ENCODE measurements at places on chromosomes 5 and 9. TPM values are rescaled to one million over a fixed set of nuclear protein-coding genes. Genes with fewer than 3 reads are reported as not detected.

The AHRR gene
- total RNA-seq, result 13.4 TPM

DNA sequence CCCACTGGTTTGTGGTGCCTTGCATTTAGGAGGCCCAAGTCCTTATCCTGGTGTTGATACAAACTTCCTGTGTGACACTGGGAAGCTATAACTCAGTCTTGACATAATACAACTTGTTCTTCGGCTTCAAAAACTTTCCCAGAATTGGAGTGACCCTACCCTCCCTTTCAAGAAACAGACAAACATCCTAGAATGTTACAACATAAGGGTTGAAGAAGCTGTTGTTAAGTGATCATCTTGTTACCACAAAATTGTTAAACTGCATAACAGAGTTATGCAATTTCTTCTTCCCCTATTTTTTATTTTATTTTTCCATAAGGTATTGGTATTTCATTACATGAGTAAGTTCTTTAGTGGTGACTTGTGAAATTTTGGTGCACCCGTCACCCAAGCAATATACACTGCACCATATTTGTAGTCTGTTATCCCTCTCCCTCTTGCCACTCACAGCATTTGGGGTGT is 21.3 kb downstream of the TLR4 start:
- peaks cover 3% of the 10 kb centered on the region for H3K27me3 ChIP-seq
- H3K4me1 ChIP-seq, result no peaks in the 10 kb centered on the region
- H3K27ac ChIP-seq, result no peak overlapping the region
- H3K4me3 ChIP-seq, result no peak overlapping the region
- no peaks in the 10 kb centered on the region for H3K36me3 ChIP-seq
- no peak for DNase-seq

GRCh38 chr5:35089334-35090314 is 41.9 kb upstream of the AGXT2 start:
- no peaks in the 10 kb centered on the region for H3K36me3 ChIP-seq
- H3K4me3 ChIP-seq, result no peak overlapping the region
- H3K4me1 ChIP-seq, result no peaks in the 10 kb centered on the region
- no peaks in the 10 kb centered on the region for H3K27me3 ChIP-seq

GRCh38 chr5:150492621-150493020 is 15.3 kb upstream of the NDST1 start:
- no peak overlapping the region for H3K4me3 ChIP-seq
- peak overlapping the region; percentile 77 for H3K27ac ChIP-seq
- no peak for DNase-seq

- peaks cover 17% of the 10 kb centered on the region for H3K4me1 ChIP-seq
- H3K4me3 ChIP-seq, result no peak overlapping the region
- no peak for DNase-seq
- no peak overlapping the region for H3K27ac ChIP-seq
Observed at GRCh38 chr5:96067251-96067650, 105.6 kb upstream of the ELL2 start.

The JAKMIP2 gene
- 13.8 TPM for total RNA-seq

DNA sequence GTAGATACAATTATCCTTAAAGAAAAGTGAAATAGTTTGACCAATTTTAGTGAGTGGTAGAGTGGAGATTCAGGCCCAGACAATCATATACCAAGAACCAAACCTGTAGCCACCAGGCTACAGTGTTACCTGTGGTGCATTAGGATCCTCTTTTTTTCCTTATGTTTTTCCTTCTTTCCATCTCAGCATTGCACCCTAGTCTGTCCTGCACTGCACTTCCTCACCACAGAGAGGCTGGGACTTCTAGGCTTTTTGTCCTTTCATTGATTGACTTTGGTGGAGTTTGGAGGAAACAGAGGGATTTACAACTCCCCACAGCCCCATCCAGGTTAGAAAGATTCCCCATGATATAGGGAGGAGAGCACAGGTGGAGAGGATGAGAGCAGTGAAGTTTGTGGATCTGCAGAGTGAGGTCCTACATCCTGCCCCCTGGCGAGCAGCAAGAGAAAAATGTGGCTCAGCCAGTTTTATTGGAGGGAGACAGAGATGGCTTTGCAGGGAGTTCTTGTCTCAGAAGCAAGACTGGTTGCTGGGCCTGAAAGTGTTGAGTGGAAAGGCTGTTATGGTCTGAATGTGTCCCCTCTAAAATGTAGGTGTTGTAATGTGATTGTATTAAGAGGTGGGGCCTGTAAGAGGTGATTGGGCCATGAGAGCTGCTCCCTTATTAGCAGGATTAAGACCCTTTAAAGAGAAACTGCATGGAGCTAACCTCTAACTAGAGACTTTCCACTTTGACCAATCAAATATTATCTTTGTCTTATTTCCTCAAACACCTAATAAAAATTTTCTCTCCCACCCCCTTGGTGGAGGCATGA is 36.2 kb downstream of the KIF4B start:
- H3K4me3 ChIP-seq, result no peak overlapping the region
- peaks cover 18% of the 10 kb centered on the region for H3K4me1 ChIP-seq
- H3K27me3 ChIP-seq, result peaks cover 18% of the 10 kb centered on the region
- DNase-seq, result no peak

The PCDHGA5 gene
- 0.39 TPM for total RNA-seq

Data from type B pancreatic cell (in vitro differentiated cells).